ENCODE measurements at places on chromosomes 16 and 17.

GRCh38 chr16:4339455-4339854 is 11.7 kb downstream of the PAM16 start:
- DNase-seq, result no peak

- no peak for DNase-seq
These were observed 27.7 kb upstream of the IL21R start for GRCh38 chr16:27374221-27374803.

DNA sequence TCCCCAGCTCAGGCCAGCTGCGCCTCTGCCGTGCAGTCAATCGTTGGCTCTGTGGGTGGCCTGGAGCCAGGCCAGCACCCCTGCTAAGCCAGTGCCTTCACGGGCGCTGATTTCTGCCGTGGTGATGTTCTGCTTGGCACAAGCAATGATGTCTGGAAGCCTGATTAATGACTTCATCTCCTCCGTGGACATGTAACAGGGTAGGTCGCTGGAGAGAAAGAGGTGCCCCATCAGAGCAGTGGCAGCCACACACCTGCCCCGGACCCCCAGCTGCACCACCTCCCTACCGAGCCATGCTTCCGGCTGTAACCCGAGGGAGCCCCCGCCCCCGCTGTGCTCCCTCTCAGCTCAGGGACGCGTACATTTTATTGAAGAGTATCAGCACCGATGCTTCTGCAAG is 1.9 kb downstream of the ARL16 start:
- no peak for DNase-seq

DNA sequence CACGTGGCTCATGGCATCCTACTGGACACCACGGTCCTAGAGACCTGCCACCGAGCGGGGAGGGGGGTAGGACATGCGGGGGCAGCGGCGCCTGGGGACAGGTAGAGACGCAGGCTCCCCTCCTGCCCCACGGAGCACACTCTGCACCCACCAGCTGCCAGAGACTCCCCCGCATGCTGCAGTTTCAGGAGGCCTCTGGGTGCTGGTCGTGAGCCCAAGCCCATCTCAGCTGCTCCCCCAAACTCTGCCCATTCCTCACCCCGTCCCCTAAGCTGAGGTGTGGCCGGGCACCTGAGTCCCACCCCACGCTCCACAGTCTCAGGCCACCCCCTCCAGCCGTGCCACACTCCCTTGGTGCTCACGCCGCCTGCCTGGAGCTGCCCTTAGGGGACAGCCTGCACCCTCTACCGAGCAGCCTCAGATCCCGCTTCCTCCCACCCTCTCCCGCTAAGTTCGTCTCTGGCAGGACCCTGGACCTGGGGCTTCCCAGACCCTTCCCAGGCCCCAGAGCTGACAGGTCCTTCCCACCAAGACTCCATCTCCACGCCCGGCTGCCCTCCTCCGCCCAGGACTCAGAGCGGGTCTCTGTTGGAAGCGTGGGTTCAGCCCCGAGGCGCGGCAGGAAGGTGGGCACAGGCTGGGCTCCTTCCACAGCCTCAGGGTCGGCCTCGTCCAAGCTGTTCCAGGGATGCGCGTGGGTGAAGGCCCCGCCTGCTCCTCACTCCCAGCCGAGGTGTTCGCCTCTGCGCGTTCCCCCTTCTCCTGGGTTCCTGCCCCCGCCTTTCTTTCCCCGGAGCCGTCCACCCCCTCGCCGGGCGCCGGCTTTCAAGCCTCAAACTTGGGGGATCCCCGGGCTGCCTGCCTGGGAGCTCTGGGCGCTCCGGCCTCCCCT is 1.3 kb downstream of the RAB40B start:
- no peak for DNase-seq

DNA sequence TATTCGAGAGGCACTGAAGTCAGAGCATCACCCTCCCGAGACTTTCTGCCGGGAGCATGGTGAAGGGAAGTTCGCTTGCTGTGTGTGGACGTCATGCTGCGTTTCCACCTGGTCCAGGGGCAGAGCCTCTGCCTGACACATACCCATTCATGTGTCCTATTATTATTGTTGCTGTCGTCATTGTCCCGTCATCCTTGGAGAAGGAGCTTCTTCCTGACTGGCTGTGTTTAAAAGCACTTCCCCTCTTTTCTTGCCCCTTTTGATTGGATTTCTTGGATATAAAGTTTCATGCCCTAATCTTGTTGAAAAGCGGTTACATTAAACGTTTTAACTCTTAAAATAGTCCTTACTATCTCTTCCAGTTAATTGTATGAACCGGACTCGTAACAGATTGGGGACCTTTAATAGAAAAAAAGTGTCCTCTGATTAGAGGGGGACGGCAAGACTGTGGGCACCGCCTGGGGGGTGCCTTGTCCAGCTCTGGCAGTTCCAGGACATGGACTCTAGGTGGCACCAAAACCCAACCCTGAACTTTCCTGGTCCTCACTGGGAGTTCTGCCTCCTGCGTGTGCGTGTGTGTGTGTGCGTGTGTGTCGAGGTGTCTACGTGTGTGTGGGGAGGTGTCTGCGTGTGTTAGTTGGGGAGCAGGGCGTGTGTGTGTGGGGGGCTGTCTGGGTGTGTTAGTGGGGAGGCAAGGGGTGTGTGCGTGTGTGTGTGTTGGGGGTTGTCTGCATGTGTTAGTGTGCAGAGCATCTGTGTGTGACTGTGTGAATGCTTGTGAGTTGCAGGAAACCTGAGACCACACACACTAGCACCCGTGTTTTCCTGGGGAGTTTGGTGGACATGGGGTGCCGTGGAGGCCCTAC is 133.3 kb upstream of the CIBAR2 start:
- DNase-seq, result peak; percentile 79

- DNase-seq, result peak; percentile 63
These were observed 103.8 kb downstream of the YPEL2 start for GRCh38 chr17:59435238-59435637.

DNA sequence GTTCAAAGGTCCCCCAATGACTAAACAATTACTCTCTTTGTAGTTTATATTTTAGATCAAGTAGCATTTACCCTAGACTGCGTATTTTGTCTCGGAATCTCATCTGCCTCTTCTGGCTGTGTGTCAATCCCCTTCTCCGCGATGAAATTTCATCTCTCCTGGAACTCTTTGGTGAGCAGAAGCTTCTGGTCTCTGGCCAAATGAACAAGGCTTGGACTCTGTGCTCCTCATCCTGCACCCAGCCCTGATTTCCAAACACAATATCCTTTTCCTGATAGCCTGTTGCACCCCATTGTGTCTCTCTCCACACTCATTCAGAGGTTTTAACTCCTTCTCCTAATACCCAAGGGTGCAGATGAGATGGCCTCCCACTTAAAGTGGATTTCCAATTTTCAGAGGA is 609.4 kb upstream of the CDH5 start:
- no peak for DNase-seq

- DNase-seq, result no peak
These were observed 1.7 kb downstream of the ORAI3 start for GRCh38 chr16:30950516-30951065.

DNA sequence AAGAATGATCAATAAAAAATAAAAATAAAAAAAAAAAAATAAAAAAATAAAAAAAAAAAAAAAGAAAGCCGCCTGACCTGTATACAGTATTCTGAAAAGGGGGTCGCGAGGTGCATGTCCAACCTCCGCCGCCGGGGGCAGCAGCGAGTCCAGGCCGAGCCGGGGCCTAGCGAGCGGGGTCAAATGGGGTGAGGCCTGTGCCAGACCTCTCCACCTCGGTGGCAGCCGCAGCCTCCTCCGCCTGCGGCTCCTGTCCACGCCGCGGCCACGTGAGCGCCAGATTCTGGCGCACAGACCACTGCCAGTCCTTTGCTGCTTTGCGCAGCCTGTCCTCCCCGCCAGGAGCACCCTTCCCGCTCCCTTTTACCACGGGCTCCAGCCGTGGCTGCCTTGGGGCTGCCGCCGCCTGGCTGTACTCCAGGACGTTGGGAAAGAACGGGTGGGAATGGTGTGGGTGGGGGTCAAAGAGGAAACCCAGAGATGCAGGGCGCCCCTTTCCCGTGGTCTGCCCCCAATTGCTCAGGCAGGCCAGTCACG is 2.4 kb upstream of the BCKDK start:
- peak; percentile 74 for DNase-seq

DNA sequence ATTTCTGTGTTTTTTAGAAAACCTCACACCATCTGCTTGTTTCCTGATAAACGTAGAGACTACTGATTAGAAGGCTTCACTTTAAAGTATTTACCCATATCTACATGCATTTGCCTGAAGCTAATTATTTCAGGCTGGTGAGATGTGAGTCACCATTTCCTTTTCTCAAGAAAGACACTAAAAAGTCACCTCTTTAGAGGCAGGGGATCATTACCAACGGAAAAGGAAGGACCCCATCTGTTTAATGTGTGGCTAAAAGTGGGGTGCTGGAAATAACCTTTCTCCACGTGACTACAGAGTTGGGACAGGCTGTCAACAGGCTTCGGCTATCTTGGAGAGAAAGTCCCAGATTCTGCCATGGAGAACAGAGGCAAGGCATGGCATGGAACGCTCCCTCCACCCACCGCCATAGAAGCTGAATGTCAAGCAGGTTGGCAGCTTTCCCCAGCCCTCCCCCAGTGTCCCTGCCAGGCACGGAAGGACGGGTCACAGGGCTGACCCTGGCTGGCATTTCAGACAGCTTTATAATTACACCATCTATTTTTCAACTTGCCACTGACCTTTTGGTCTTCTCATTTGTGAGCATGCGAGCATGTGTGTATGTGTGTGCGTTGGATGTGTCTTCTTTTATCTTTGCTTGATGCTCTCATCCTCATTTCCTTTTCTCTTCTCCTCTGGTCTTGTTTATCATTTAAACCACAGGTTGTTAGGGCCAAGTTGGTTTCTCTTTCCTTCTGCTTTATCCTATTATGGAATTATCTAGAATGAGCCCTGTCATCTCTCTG is 157.0 kb downstream of the CPPED1 start:
- DNase-seq, result no peak

DNA sequence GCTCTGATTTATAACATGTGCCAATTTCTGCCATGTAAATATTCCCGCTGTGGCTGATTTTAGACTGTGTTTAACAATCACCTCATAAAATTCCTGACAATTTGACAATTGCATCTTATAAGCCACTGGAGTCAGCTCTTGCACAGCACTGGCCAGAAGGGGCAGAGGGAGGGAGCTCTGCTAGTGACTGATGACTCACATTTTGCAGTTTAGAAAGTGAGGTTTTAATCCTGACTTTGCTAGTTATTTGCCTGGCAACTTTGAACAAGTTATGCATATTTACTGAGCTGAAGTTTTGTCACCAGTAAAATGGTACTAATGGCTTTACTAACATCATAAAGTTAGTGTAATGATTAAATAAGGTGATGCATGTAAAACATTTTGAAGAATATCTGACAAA is 452.3 kb downstream of the CNTNAP4 start:
- DNase-seq, result no peak

GRCh38 chr17:46841561-46842379 is 9.6 kb upstream of the WNT9B start:
- no peak for DNase-seq

- peak; percentile 77 for DNase-seq
These were observed 38.2 kb downstream of the HOXB1 start for GRCh38 chr17:48492401-48493298.

GRCh38 chr16:69672998-69673713 is 53.2 kb downstream of the NQO1 start:
- peak; percentile 8 for DNase-seq

DNA sequence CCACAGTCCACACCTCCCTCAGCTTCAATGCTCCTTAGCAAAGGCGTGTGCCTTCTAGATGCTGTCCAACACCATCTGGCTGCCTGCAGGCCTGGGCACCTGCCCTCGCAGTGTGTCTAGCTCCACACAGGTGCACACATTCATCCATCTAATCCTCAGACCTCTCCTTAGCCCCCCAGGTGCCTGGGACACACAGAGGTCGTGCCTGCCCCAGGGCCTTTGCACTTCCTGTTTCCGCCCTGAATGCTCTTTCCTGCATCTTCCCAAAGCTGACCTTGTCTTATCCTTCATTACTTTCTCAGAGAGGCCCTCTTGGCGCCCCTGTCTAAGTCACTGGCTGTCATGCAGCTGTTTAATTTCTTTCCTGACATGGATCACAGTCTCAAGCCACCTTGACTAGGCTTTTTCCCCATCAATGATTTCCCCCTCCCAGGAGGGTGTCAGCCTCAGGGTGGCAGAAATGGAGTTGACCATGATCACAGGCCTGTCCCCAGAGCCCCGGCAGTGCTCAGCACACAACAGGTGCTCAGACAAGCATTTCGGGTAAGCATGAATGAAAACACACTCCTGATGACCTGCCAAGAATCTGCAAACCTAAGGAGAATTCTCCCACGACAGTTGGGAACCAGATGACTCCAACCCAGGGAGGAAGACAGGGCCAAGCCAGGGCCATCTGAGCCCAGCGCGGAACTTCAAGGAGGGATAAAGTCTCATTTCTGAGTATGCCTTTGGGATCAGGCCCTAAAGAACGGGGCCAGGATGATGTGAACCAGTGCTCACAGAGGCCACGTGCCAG is 76.3 kb downstream of the LITAF start:
- DNase-seq, result no peak

GRCh38 chr17:40151414-40151963 is 11.2 kb downstream of the CASC3 start:
- no peak for DNase-seq

- peak; percentile 43 for DNase-seq
These were observed 83.1 kb downstream of the TNRC6C start for GRCh38 chr17:78041386-78042179.

GRCh38 chr17:1979182-1979985 is 45.8 kb downstream of the RTN4RL1 start:
- DNase-seq, result no peak

GRCh38 chr17:17235212-17236174 is 1.5 kb downstream of the FLCN start:
- no peak for DNase-seq

DNA sequence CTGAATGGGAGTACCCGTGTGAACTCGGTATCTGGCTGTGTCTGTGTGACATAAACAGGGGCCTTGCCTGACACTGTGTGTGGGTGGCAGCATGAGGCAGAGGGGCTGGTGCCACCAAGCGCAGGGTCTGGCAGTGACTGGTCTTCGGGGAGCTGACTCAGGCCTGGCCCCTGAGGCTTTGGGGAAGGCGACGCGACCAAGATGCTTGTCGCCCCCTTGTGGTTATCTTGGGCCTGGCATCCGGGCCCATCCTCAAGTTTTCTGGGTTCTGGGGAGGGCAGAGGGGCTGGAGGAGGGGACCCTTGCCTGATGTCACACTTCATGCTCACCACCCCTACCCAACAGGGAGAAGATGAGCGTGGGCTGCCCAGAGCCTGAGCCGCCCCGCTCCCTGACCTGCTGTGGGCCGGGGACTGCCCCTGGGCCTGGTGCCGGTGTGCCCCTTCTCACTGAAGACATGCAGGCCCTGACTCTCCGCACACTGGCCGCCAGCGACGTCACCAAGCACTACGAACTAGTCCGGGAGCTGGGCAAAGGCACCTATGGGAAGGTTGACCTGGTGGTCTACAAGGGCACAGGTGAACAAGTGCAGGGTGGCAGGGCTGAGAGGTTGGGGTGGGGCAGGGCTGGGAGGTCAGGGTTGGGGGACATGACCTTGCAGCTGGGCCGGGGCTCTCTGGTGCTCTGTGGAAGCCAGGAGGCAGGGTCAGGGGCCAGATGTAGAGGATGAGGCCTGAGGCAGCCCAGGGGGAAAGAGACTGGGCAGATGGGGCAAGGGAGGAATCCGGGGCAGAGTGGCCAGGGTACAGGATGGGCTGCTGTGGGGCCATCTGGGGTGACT is 24.9 kb downstream of the SBK1 start:
- peak; percentile 72 for DNase-seq

GRCh38 chr16:67593701-67594100 is 31.4 kb downstream of the CTCF start:
- no peak for DNase-seq
